Activated naive CD8-positive, alpha-beta T cell treated with anti-CD3 and anti-CD28 coated beads, Interleukin-2, amount 10 ng/mL, durations not matched to agents 7 days and 5 days (primary cell): ENCODE measurements at places on chromosomes 5 and 9. TPM values are rescaled to one million over a fixed set of nuclear protein-coding genes. Genes with fewer than 3 reads are reported as not detected.

DNA sequence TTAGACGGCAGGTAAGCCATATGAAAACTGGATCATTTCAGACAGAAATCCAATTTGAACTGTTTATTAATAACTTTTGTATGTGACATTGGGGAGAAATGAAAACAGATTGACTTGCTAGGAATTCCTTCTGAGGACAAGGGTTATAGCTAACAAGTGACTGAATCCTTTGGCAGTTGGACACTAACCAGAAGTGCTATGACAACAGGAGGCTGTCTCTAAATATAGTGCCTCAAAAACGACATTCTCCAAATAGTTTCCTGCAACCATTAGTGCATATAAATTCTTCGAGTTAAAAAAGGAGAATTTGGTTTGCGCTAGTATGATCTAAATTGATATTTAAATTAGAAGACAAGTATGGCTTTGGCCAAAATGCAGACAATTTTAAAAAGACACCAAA, 338.6 kb downstream of the PTPRD start:
- no peak overlapping the region for H3K27ac ChIP-seq
- H3K4me1 ChIP-seq: no peaks in the 10 kb centered on the region
- H3K4me3 ChIP-seq: no peak overlapping the region
- no peaks in the 10 kb centered on the region for H3K36me3 ChIP-seq
- no peaks in the 10 kb centered on the region for H3K27me3 ChIP-seq

DNA sequence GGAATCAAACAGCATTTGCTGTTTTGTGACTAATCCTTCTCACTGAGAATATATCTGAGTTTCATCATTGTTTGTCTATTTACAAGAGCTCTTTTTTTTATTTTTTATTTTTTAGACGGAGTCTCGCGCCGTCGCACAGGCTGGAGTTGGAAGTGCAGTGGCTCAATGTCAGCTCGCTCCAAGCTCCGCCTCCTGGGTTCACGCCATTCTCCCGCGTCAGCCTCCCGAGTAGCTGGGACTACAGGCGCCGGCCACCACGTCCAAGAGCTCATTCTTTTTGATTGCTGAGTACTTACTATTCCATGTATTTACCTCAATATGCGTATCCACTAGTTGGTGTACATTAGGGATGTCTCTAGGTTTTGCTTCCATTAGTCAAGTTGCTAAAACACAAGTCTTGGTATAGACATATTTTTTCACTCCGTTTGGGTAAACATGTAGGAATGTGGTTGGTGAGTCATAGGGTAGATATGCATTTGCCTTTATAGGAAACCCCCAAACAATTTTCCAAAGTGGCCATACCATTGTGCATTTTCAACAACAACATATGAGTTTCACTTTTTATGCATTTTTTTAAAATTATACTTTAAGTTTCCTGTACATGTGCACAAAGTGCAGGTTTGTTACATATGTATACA, 1005.0 kb upstream of the CDH10 start:
- H3K27ac ChIP-seq: no peak overlapping the region
- no peaks in the 10 kb centered on the region for H3K27me3 ChIP-seq
- H3K4me3 ChIP-seq: no peak overlapping the region
- DNase-seq: no peak

DNA sequence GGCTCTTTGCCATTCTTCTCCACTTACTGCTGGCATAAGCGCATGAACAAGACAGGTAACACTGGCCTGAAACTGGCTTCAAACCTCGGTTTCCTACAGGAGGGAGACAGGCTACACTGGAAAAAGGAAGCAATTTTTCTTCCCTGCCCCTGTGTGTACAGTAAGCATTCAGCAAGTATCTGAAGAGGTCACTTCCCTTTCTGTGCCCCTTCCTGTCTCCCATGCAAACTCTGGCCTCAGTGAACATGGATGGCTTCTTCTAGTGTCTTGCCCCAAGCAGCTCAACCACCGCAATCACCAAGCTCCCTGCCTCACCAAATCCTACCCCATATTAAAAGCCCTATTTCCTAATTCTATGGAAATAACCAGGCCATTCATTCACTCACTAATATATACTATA, 42.4 kb downstream of the SERINC5 start:
- peak overlapping the region; percentile 3 for H3K4me3 ChIP-seq
- DNase-seq: no peak
- peaks cover 39% of the 10 kb centered on the region for H3K36me3 ChIP-seq

GRCh38 chr9:97645720-97646119, 12.1 kb downstream of the NCBP1 start:
- H3K4me3 ChIP-seq: no peak overlapping the region
- no peak for DNase-seq
- H3K4me1 ChIP-seq: peaks cover 3% of the 10 kb centered on the region
- H3K36me3 ChIP-seq: peaks cover 21% of the 10 kb centered on the region
- H3K27me3 ChIP-seq: no peaks in the 10 kb centered on the region
- H3K27ac ChIP-seq: no peak overlapping the region

- H3K36me3 ChIP-seq: no peaks in the 10 kb centered on the region
- no peak overlapping the region for H3K27ac ChIP-seq
- H3K4me1 ChIP-seq: peaks cover 7% of the 10 kb centered on the region
These were observed 170.5 kb downstream of the ARHGEF28 start for GRCh38 chr5:73796164-73797131.

GRCh38 chr9:87840134-87840533, 42.5 kb upstream of the SPATA31E1 start:
- H3K27me3 ChIP-seq: peaks cover 3% of the 10 kb centered on the region
- H3K4me1 ChIP-seq: no peaks in the 10 kb centered on the region
- no peak overlapping the region for H3K4me3 ChIP-seq
- no peak overlapping the region for H3K27ac ChIP-seq

- peak; percentile 2 for DNase-seq
- H3K27ac ChIP-seq: no peak overlapping the region
- no peaks in the 10 kb centered on the region for H3K4me1 ChIP-seq
These were observed 147.3 kb upstream of the COL5A1 start for GRCh38 chr9:134494273-134494815.

DNA sequence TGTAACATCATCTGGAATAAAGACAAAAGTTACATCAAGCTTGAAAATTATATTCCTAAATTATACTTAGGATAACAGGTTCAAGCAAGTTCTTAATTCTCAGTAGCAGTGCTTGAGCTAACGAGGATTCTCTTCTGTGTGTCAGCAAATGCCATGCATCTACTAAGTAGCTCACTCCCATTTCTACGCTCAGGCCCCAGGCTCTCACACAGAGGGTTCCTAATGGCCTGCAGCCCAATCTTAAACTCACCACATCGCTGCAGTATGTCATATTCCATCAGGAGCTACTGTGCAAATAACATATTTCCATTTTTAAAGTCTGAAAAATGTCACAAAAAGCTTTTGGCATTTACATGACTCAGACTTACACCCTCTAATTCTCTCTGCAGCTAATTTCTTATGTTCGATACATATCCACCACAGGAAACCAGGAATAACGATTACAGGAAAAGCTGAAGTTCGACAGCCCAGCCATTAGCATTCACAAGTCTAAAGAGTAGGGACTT, 474.8 kb downstream of the EFNA5 start:
- H3K4me3 ChIP-seq: no peak overlapping the region
- no peaks in the 10 kb centered on the region for H3K36me3 ChIP-seq
- no peak for DNase-seq
- H3K4me1 ChIP-seq: no peaks in the 10 kb centered on the region

DNA sequence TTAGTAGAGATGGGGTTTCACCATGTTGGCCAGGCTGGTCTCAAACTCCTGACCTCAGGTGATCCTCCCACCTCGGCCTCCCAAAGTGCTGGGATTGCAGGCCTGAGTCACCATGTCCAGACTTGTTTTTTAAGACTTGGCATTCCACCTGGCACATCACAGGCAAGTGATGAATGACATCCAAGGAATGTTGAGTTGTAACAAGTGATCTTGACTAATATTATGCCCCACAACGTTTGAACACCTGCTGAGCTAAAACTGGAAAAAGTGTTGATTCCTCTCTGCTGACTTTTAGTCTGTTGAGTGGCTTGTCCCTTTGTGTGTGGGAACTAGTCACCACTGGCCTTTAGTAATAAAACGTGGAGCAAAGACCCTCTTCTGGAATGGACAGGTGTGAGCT, 54.6 kb downstream of the SUB1 start:
- no peak for DNase-seq
- no peaks in the 10 kb centered on the region for H3K27me3 ChIP-seq
- H3K36me3 ChIP-seq: no peaks in the 10 kb centered on the region

GRCh38 chr9:138115506-138115905, 237.9 kb downstream of the CACNA1B start:
- H3K27ac ChIP-seq: no peak overlapping the region
- no peak overlapping the region for H3K4me3 ChIP-seq
- no peaks in the 10 kb centered on the region for H3K27me3 ChIP-seq
- no peaks in the 10 kb centered on the region for H3K36me3 ChIP-seq

DNA sequence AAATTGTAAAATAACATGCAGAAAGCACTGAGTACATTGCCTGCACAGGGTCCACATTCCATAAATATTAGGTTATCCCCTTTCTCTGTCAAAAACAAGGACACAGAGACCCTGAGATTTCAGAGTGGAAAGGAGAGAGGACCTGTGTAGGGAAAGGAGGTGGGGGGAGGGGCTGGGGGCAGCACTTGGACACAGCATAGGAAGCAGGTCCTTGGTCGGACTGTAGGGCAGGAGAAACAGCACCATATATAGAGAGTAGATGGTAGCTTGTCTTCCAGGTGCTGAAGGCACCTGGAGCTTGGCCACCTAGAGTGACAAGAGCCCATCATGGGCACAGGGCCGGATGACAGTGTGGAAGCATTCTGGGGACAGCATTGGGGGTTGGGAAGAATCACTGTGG, 2.4 kb downstream of the TPM2 start:
- H3K4me1 ChIP-seq: peaks cover 14% of the 10 kb centered on the region
- H3K36me3 ChIP-seq: no peaks in the 10 kb centered on the region
- DNase-seq: no peak

- no peaks in the 10 kb centered on the region for H3K4me1 ChIP-seq
- H3K36me3 ChIP-seq: no peaks in the 10 kb centered on the region
- H3K27me3 ChIP-seq: no peaks in the 10 kb centered on the region
These were observed 216.8 kb downstream of the SEMA5A start for GRCh38 chr5:9329125-9329524.

Gene HMGXB3
- total RNA-seq: 36.3 TPM

Gene SPAAR
- not detected for total RNA-seq

Gene PAPPA
- total RNA-seq: not detected

Gene ZBTB26
- 11.2 TPM for total RNA-seq

Gene IDNK
- total RNA-seq: 9.8 TPM

Gene LIFR
- total RNA-seq: not detected
